CD4-positive, alpha-beta T cell (primary cell): ENCODE measurements at places on chromosomes 11 and 22.

GRCh38 chr11:2583605-2583958 lies 116.2 kb downstream of the KCNQ1OT1 start:
- no peak for DNase-seq
- H3K4me1 ChIP-seq: no peaks in the 10 kb centered on the region
- no peak overlapping the region for H3K4me3 ChIP-seq
- H3K36me3 ChIP-seq: peaks cover 10% of the 10 kb centered on the region
- no peaks in the 10 kb centered on the region for H3K27me3 ChIP-seq

DNA sequence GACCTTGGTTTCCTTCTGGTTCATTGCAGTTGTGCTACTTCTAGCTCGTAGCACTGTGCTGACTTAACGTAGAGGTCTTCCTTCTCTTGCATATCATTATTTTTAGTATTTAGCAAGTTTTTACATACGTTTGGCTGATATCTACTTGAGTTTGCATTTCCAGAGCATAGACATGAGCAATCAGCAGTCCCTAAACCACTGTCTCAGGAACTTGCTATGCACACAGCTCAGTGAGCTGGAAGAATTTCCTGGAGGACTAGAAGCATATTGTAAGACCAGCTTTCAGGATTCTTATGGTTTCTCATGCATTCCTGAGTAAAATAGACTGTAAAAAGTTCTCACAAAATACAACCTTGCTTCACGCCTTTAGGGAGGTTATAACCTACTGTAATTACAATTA lies 226.7 kb upstream of the PDGFD start:
- H3K4me1 ChIP-seq: no peaks in the 10 kb centered on the region
- H3K27me3 ChIP-seq: no peaks in the 10 kb centered on the region
- H3K4me3 ChIP-seq: no peak overlapping the region
- no peaks in the 10 kb centered on the region for H3K36me3 ChIP-seq
- H3K27ac ChIP-seq: no peak overlapping the region

- no peak for DNase-seq
- H3K4me1 ChIP-seq: no peaks in the 10 kb centered on the region
- H3K27me3 ChIP-seq: no peaks in the 10 kb centered on the region
- no peaks in the 10 kb centered on the region for H3K36me3 ChIP-seq
- no peak overlapping the region for H3K27ac ChIP-seq
Observed at GRCh38 chr11:47107744-47108143, 68.9 kb downstream of the ARFGAP2 start.

- H3K4me3 ChIP-seq: no peak overlapping the region
- H3K36me3 ChIP-seq: no peaks in the 10 kb centered on the region
- H3K4me1 ChIP-seq: no peaks in the 10 kb centered on the region
- no peak overlapping the region for H3K27ac ChIP-seq
- H3K27me3 ChIP-seq: no peaks in the 10 kb centered on the region
- no peak for DNase-seq
Observed at GRCh38 chr11:32526760-32527159, 56.9 kb upstream of the EIF3M start.

GRCh38 chr22:46143491-46144147 lies 6.7 kb upstream of the PPARA start:
- DNase-seq: no peak
- H3K27me3 ChIP-seq: no peaks in the 10 kb centered on the region
- no peaks in the 10 kb centered on the region for H3K36me3 ChIP-seq
- H3K4me3 ChIP-seq: no peak overlapping the region
- no peak overlapping the region for H3K27ac ChIP-seq
- peaks cover 2% of the 10 kb centered on the region for H3K4me1 ChIP-seq

DNA sequence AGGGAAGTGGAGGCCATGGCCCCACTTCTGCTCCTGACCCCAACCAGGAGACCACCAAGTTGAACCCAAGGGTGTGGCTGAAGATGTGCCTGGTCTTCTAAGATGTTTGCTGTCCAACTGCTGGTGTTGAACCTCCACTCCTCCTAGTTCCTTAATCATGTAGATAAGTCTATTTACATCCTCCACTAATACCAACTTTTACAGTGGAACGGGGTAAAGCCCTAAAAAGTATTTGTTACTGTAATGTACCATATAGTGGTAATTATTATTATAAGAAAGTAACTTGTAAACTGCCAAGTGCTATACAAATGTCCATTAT lies 19.0 kb upstream of the RASSF10 start:
- H3K4me1 ChIP-seq: no peaks in the 10 kb centered on the region
- peaks cover 7% of the 10 kb centered on the region for H3K27me3 ChIP-seq
- H3K4me3 ChIP-seq: no peak overlapping the region
- no peak for DNase-seq

- no peaks in the 10 kb centered on the region for H3K36me3 ChIP-seq
- H3K27ac ChIP-seq: no peak overlapping the region
- no peak for DNase-seq
- no peaks in the 10 kb centered on the region for H3K27me3 ChIP-seq
Observed at GRCh38 chr11:42967653-42968052, 344.1 kb upstream of the API5 start.

- H3K4me3 ChIP-seq: no peak overlapping the region
- no peaks in the 10 kb centered on the region for H3K36me3 ChIP-seq
- no peak for DNase-seq
Observed at GRCh38 chr11:122512688-122513087, 142.8 kb upstream of the UBASH3B start.

DNA sequence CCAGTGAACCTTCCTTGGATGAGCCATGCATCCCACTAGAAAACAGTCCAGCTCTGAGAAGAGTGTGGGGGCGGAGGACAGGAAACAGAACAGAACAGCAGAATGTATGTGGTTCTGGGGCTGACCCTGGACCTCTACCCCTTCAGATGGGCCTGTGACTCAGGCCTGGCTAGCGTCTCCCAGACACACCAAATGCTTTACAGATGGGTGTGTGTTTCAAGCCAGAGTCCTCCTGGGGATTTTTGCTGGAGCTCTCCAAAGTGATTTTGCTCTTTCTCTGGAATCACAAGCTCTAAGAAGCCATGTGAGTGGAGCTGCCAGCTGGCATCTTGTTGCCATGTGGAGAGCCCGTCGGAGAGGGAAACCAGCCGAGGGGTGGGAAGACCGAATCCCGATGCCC lies 13.2 kb upstream of the C1QTNF4 start:
- no peak for DNase-seq
- H3K4me1 ChIP-seq: no peaks in the 10 kb centered on the region
- H3K27me3 ChIP-seq: no peaks in the 10 kb centered on the region

GRCh38 chr11:110077346-110077745 lies 15.8 kb upstream of the ZC3H12C start:
- H3K4me3 ChIP-seq: no peak overlapping the region
- H3K27ac ChIP-seq: no peak overlapping the region
- no peak for DNase-seq
- no peaks in the 10 kb centered on the region for H3K27me3 ChIP-seq
- no peaks in the 10 kb centered on the region for H3K36me3 ChIP-seq
- no peaks in the 10 kb centered on the region for H3K4me1 ChIP-seq

GRCh38 chr22:49393526-49393925 lies 434.1 kb downstream of the BRD1 start:
- no peak overlapping the region for H3K4me3 ChIP-seq
- no peaks in the 10 kb centered on the region for H3K4me1 ChIP-seq
- no peak overlapping the region for H3K27ac ChIP-seq
- no peak for DNase-seq
- H3K36me3 ChIP-seq: no peaks in the 10 kb centered on the region

DNA sequence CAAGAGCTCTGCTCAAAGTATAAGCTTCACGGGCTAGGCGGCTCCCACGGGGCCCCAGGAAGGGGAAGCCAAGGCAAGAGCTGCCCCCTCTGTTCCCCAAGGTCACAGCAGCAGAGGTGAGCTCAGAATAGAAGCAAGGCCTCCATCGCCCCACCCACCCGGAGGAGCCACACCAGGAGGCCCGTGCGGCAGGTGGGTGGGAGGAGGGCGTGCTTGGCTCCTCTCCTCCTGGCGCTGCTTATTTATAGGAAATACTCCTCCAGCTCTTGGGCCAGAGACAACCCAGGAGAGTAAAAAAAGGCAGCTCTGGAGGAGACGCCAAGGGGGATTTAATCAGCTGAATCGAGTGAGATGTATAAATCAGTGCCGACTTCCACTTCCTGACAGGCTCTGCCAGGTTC lies 87.8 kb downstream of the FEZ1 start:
- no peaks in the 10 kb centered on the region for H3K36me3 ChIP-seq
- peaks cover 28% of the 10 kb centered on the region for H3K27me3 ChIP-seq
- H3K27ac ChIP-seq: no peak overlapping the region
- H3K4me3 ChIP-seq: no peak overlapping the region
- no peak for DNase-seq

GRCh38 chr22:39312410-39312809 lies 7.0 kb downstream of the RPL3 start:
- H3K4me1 ChIP-seq: peaks cover 62% of the 10 kb centered on the region
- peaks cover 60% of the 10 kb centered on the region for H3K36me3 ChIP-seq
- H3K27ac ChIP-seq: no peak overlapping the region
- DNase-seq: peak; percentile 23
- no peaks in the 10 kb centered on the region for H3K27me3 ChIP-seq
- no peak overlapping the region for H3K4me3 ChIP-seq

DNA sequence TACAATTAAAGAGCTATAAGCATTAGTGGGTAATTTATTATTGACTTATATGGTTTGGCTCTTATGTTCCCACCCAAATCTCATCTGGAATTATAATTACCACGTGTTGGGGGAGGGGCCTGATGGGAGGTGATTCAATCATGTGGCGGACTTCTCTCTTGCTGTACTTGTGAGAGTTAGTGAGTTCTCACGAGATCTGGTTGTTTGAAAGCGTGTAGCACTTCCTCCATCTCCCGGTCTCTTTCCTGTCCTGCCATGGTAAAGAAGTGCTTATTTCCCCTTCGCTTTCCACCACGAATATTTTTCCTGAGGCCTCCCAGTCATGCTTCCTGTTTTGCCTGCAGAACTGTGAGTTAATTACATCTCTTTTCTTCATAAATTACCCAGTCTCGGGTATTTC lies 28.1 kb upstream of the CHORDC1 start:
- H3K36me3 ChIP-seq: no peaks in the 10 kb centered on the region
- H3K4me1 ChIP-seq: peaks cover 5% of the 10 kb centered on the region
- no peak for DNase-seq
- no peaks in the 10 kb centered on the region for H3K27me3 ChIP-seq
- no peak overlapping the region for H3K27ac ChIP-seq

GRCh38 chr11:73426219-73426850 lies 50.1 kb downstream of the RELT start:
- no peak overlapping the region for H3K4me3 ChIP-seq
- H3K27ac ChIP-seq: no peak overlapping the region
- peaks cover 11% of the 10 kb centered on the region for H3K36me3 ChIP-seq
- no peak for DNase-seq
- H3K4me1 ChIP-seq: no peaks in the 10 kb centered on the region
- H3K27me3 ChIP-seq: no peaks in the 10 kb centered on the region

DNA sequence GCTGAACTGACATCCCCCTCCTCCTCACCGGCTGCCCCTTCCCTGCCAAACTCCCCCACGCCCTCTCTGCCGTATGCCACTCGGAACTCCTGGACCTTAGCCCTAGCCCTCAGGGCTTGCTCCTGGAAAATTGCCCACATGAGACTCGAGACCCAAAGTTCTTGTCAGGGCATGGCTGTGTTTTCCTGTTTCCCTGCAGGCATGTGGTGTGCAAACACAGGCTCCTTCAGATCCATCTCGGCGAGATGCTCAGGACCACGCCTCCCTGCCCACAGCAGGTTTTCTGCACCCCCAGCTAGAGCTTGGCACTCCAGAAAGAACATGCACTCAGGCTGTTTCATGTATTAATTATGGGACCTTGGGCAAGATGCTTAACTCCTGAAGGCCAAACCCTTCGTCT lies 1480.4 kb downstream of the BRD1 start:
- no peaks in the 10 kb centered on the region for H3K27me3 ChIP-seq
- no peak for DNase-seq
- H3K4me3 ChIP-seq: no peak overlapping the region
- no peaks in the 10 kb centered on the region for H3K4me1 ChIP-seq

- no peaks in the 10 kb centered on the region for H3K27me3 ChIP-seq
- no peak overlapping the region for H3K4me3 ChIP-seq
- H3K4me1 ChIP-seq: peaks cover 28% of the 10 kb centered on the region
- peak; percentile 70 for DNase-seq
- no peaks in the 10 kb centered on the region for H3K36me3 ChIP-seq
Observed at GRCh38 chr11:35012467-35013191, 96.2 kb downstream of the PDHX start.

DNA sequence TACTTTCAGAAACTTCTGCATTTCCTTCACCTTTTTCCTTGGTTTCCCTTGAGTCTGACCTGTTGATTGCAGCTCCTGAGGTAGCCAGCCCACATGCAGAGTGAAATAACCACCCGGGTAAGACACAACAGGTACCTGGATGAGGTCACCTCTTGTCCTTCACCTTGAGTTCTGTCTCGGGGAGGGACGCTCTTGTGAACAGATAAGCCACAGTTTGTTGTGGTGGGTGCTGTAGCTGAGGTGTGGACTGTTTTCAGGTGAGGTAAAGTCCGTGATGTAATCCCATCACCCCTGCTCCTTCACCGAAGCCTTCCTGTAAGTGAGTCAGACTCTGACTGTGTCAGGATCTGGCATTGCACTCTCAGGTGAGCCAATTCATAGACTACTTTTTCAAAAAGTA lies 183.1 kb downstream of the NAV2 start:
- no peak overlapping the region for H3K4me3 ChIP-seq
- no peak overlapping the region for H3K27ac ChIP-seq
- no peaks in the 10 kb centered on the region for H3K36me3 ChIP-seq
- H3K4me1 ChIP-seq: no peaks in the 10 kb centered on the region
- no peak for DNase-seq
- no peaks in the 10 kb centered on the region for H3K27me3 ChIP-seq

- peaks cover 3% of the 10 kb centered on the region for H3K36me3 ChIP-seq
- no peak overlapping the region for H3K4me3 ChIP-seq
- H3K27ac ChIP-seq: peak overlapping the region; percentile 9
- DNase-seq: peak; percentile 70
- peaks cover 56% of the 10 kb centered on the region for H3K4me1 ChIP-seq
Observed at GRCh38 chr11:128318856-128319474, 268.4 kb downstream of the ETS1 start.

DNA sequence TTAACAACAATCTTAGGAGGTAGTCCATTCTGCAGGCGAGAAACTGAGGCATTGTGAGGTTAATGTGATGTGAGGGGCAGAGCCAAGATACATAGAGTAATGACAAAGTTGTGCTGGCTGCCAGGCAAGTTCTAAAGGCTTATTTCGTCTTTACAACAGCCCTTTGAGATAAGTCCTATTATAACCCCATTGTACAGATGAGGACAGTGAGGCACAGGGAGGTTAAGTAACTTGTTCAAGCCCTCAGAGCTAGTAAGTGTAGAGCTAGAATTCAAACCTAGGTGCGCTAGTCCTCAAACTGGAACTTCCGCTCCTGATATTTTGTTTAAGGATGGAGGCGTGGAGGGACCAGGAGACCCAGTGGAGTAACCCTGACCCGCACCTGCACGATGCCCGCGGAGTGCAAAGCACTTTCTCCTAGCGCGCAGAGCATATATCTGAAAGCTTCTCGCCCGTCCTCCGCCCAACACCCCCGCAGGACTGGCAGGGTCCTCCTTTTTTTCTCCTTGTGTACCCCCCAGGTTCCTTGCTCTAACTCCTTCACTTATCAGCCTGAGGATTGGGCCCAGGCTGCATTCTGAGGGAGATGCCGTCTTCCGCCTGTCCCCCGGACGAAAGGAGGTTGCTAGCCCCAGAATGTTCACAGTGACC lies 4.9 kb upstream of the FLI1 start:
- peaks cover 40% of the 10 kb centered on the region for H3K27me3 ChIP-seq
- peaks cover 57% of the 10 kb centered on the region for H3K4me1 ChIP-seq
- no peak for DNase-seq
- H3K27ac ChIP-seq: no peak overlapping the region

GRCh38 chr11:82899186-82899820 lies 927 bp downstream of the PRCP start:
- H3K27ac ChIP-seq: peak overlapping the region; percentile 98
- no peak for DNase-seq
- no peaks in the 10 kb centered on the region for H3K36me3 ChIP-seq
- H3K4me3 ChIP-seq: peak overlapping the region; percentile 74
